ENCODE measurements at places on chromosomes 1 and 21.

- DNase-seq: no peak
Measured at GRCh38 chr21:15379776-15380175, 315.0 kb upstream of the NRIP1 start.

GRCh38 chr1:8818325-8818775 is 910 bp upstream of the RERE start:
- DNase-seq: peak; percentile 71

DNA sequence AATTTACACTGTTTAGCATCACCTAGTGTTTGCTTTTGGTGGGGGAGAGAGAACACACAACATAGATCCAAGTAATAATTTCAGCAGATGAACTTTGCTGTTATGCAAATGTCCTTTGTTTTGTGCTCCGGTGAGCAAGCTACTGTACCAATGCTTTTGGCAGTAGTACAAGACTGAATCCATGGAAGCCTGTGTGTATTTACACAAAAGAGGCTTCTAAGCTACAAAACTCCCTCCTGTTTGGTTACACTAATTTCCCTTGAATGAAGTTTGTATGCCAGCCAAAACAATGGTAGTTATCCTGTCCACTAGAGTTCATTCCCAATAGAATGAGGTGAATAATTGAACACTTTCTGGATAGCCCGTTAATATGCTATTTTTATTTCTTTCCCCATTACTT is 320.5 kb downstream of the KCTD3 start:
- DNase-seq: peak; percentile 61

- no peak for DNase-seq
Measured at GRCh38 chr1:31679676-31680230, 24.1 kb downstream of the COL16A1 start.

- DNase-seq: peak; percentile 39
Measured at GRCh38 chr1:53547231-53547790, 88.1 kb downstream of the DMRTB1 start.

GRCh38 chr1:33045814-33046213 is 9.1 kb upstream of the AK2 start:
- DNase-seq: no peak

DNA sequence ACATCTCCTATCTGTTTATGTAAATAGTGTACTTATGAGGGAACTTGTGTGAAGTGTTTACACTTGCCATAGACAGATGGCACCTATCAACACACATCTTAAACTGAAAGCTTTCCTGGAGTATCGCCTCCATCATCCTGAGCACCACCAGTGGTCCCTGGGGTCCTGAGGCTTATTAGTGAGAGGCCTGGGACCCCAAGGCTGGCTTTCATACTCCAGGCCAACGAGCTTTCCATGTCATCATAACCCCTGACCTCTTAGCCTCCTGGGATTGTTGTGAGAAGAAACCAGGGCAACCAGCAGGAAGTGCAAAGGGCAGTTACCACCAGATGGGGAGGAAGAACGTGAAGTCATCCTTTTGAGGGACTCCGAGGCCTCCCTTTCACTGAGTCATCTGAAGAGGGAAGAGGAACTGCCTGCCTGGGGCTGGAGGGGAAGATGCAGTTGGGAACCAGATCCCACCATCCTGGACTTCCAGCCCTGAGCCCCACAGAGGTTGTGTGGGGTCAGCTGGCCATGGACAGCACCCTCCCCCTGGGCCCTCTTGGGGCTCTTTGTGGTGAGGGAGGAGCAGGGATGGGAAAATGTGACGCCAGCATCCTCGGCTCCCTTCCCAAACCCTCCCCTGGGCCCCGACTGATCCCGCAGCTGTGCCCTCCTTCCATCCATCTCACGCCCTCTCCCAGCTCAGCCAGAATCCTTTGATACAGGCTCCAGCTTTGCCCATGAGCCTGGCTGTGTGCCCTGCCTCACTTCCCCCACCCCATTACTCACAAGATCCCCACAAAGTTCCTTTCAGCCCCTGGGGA is 5.8 kb downstream of the INKA2 start:
- DNase-seq: peak; percentile 81

DNA sequence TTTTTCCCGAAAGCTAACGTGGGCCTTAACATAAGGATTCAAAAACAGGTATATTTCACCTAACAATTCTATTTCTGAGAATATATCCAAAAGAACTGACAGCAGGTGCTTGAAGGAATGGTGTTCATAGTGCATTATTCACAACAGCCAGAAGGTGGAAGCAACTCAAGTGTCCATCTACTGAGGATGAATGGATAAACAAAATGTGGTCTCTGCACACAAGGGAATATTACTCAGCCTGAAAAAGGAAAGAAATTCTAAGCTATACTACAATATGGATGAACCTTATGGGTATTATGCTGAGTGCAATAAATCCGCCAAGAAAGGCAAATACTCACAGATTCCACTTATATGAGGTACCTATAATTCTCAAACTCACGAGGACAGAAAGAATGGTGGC is 6.1 kb upstream of the RIPPLY3 start:
- no peak for DNase-seq

DNA sequence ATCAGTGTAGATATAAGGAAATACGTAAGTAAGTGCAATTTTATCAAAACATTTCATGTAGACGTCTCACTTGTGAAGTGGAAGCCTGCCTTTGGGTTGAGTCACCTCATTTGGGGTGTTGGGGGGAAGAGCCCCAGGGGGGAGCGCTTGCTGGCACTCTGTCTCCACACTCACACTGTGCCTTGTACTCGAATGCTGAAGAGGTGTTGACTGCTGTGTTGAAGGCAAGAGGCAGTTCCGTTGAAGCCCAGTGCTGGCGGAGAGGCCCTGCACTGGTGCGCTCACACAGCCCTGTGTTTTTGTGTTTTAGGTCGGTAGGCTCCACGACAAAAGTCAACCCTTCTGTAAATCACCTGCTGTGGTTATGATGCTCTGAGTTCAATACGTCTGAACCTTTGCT is 131.9 kb upstream of the COL6A1 start:
- DNase-seq: no peak

DNA sequence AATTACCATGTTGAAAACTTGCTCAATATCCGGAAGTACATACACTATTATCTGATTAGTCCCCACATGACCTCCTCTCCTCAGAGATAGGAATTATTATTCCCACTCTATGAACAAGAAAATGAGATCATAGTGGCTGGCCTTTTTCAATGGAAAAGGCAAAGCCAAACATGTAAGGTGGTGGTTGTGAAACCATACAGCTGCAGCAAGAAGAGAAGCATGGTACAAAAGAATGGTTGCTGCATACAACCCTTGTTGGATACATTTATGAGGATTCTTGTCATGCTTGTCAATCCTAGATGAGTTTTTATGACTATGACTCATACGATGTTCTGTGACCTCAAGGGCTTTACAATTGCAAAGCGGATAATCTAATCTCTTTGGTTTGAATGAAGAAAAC is 514.7 kb downstream of the PLPP3 start:
- no peak for DNase-seq

GRCh38 chr1:181733486-181733885 is 250.2 kb downstream of the CACNA1E start:
- DNase-seq: no peak

- DNase-seq: no peak
Measured at GRCh38 chr1:184932319-184932718, 42.0 kb downstream of the NIBAN1 start.

DNA sequence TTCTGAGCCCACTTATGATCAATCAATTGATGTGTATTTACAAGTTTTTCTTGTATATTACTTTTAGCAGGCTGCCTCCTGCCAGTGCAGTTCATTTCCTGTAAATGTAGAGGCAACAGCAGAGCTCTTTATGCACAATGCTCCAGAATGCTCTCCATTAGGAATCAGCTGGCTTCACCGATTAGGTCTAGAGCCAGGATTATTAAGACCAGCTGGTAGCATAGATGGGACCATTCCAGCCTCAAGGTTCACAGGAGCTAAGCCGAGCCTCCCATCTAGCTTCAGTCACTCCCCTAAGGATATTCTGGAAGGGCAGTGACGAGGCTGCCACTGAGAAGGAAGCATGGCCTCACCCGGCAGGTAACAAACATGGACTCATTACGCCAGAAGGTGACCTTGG is 36.8 kb downstream of the DHRS3 start:
- DNase-seq: no peak

DNA sequence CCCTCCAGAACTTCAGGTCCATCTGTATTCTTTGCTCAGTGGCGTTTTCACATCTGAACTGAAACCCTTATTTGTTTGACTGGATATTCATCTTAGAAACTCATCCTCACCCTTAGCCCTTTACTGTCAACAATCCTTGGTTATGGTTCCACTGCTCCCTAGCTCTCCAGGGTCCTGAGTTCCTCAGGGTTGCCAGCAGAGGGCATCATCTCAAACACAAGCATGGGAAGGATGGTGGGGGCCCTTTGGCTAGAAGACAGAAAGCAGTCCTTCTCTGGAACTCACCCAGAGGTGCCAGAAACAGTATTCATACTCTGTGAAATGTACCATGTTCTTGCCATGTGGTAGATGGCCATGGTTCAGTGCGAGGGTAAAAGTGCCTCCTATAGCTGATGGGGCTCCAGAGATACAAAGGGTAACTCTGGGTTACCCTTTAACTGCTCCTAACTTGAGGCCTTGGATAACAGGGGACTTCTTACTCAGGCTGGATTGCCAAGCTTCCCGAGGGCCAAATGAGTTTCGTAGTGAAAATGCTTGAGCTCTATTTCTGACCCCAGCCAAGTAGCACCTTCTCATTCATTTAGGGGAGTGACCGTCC is 11.3 kb downstream of the NCSTN start:
- no peak for DNase-seq

GRCh38 chr21:36126621-36127110 is 8.2 kb upstream of the CBR3 start:
- DNase-seq: no peak

DNA sequence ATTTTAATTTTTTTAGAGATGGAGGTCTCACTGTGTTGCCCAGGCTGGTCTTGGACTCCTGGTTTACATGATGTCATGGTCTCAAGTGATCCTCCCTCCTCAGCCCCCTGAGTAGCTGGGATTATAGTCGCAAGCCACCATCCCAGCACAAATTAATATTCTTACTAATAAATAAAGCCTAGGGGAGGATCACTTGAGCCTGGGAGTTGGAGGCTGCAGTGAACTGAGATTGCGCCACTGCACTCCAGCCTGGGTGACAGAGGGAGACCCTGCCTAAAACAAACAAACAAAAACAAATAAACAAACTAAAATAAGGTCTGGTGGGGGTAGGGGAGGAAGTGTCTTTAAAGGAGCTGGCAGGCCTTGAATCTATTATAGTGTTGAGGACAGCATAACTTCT is 8.7 kb upstream of the GADD45A start:
- no peak for DNase-seq

GRCh38 chr1:234769986-234770795 is 160.2 kb upstream of the IRF2BP2 start:
- DNase-seq: peak; percentile 78

DNA sequence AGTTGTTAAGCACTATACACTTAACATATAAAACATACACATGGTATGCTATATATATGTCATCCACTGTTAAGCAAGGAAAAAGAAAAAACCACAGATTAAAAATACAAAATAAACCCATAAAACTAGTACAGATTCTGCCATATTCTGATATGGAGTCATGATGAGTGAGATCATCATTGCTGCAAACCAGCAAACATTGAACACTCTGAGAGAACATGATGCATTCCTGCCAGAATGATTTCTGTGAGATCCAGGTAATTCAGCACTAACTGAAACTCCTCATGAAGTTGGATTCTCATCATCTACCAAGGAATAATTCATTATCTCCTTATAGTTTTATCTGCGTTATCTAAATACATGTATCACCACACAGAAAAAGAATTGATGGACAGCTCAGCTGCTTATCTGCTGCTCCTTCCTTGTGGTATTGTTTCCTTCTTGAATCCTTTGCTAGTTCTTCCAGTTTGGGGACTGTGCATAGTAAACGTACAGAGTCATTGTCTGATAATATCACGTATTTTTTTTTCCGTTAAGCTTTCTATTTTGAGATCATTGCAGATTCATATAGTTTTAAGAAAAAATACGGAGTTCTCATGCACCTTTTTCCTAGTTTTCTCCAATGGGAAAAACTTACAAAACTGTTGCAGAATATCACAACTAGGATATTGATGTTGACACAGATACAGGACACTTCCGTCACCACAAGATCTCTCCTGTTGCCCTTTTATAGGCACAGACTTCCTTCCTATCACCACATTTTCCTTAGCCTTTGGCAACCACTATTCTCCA is 9.3 kb downstream of the RAB4A start:
- no peak for DNase-seq

DNA sequence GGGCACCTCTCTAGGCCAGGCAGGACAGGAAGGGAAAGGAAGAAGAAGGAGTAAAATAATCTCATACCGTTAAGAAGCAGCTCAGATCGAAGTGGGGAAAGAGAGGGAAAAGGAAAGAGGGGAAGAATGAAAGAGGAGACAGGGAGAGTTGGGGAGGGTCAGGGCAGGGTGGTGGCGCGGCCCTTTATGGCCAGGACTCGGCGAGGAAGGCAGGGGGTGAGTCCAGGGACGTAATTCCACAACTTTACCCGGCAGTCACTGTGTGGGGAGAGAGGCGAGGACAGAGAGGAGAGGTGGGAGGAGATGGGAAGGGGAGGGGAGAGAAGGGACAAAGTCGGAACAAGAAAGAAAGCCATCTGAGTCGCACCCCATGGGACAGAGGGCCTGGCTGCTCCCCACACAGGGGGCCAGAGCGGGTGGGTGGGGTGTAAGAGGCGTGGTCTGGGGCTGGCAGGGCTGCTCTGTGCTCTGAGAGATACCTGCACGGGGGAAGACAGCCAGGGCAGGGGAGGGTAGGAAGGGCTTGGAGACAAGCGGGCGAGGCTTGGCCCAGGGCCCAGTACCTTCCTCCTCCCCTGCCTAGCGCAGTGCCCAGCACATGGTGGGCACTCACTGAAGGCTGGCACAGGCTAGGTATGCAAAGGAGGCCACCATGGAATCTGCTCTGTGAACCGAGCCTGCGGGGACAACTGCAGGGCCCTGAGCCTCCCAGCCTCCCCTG is 49.4 kb downstream of the KIF21B start:
- no peak for DNase-seq

DNA sequence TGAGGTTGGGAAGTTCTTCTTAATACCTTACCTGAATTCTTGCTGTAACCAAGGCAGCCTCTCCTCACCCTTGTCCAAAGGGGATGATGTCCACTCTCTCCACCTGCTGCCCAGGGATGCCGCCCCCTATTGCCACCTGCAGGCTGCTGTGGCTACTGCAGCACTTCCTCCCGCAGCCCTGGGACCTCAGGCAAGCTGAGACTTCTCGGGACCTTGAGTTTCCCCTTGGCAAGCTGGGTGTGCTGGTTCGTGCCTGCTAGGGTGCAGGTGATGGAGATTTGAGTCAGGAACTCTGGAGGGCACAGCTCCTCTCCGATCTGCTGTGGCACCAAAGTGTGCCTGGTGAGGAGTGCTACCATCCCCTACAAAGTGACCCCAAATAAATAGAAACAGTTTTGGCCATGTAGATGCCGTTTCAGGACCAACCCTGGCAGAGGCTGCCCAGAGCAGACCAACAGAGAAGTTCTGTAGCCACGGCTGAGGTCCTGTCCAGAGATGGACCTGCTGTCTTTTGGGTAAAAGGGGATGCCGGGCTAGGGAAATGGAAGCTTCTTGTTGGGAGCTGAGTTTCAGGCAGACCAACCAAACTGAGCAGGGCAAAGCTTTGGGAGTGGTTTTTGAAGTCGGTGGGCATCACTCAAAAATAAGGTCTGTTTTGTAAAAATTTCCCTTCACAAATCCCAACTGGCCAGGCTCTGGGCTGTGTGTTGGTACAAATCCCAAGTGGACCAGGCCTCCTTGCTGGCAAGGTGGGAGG is 31.7 kb downstream of the RUNX3 start:
- peak; percentile 12 for DNase-seq

All from brain (organoid and tissue), 16 donors.